ENCODE measurements at places on chromosomes 4 and X.

GRCh38 chrX:111505783-111506182, 5.7 kb upstream of the SERTM2 start:
- no peak for DNase-seq

DNA sequence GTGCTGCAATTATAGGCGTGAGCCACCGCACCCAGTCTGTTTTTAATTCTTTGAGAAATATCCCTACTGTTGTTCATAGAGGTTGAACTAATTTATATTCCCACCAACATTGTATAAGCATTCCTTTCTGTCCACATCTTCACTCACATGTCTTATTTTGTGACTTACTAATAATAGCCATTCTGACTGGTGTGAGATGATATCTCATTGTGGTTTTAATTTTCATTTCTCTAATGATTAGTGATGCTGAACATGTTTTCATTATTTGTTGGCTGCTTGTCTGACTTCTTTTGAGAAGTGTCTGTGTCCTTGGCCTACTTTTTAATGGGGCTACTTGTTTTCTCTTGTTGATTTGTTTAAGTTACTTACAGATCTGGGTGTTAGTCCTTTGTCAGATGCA, 310.9 kb upstream of the MAOA start:
- DNase-seq, result no peak

- no peak for DNase-seq
Measured at GRCh38 chr4:15891312-15891711, 47.2 kb downstream of the FGFBP1 start.

DNA sequence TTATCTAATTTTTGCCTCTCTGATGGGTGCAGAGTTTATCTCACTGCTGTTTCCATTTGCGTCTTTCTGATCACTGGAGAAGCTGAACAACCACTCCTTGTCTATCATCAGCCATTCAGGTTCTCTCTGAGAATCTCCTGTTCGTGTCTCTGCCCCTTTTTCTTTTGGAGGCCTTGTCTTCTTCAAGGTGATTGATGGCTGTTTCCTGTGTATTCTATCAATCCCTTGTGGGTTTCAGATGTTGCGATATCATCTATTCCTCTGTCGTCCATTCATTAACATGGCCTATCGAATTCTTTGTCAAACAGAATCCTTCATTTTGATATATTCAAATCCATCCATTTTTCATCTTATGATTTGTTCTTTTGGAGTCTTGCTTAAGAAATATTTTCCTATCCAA, 100.3 kb downstream of the FAM53A start:
- DNase-seq, result no peak

GRCh38 chr4:56757261-56757746, 64.2 kb downstream of the SPINK2 start:
- DNase-seq, result no peak

DNA sequence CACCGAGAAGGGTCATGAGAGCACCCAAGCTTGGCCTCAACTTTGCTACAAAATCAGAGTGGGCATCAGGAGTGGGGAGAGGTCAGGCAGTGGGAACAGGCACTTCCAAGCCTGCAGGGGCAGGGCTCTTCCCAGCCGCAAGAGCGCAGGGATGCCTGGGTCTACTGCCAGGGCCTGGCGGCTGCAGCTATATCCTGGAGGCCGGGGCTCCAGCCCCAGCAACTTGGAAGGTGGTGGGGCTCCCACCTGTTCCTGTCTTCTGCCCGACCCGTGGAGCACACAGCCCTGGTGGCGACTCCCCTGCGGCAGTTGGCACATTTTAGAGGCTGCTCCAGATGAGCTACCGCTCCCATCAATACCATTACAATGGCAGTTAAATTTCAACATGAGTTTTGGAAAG, 607.0 kb downstream of the TRAM1L1 start:
- no peak for DNase-seq

DNA sequence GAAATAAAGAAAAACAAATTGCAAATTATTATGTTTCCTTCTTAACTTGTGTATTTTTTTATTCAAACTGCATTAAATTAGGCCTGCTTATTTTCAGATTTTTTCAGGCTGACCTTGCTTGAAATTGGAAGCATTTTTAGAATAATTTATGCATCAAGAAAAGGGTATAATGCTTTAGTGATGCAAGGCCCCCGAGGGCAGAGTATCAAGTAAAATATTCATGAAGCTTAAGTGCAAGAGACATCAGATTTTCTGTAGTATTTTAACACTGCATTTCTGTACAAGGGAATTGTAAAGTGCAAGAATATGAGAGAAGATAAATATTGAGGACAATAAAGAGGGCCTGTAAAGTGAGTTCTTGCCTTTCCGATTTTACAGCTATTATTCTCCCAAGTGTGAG, 485.8 kb upstream of the ATOH1 start:
- DNase-seq, result no peak

GRCh38 chr4:170849969-170850368, 760.2 kb upstream of the AADAT start:
- no peak for DNase-seq

DNA sequence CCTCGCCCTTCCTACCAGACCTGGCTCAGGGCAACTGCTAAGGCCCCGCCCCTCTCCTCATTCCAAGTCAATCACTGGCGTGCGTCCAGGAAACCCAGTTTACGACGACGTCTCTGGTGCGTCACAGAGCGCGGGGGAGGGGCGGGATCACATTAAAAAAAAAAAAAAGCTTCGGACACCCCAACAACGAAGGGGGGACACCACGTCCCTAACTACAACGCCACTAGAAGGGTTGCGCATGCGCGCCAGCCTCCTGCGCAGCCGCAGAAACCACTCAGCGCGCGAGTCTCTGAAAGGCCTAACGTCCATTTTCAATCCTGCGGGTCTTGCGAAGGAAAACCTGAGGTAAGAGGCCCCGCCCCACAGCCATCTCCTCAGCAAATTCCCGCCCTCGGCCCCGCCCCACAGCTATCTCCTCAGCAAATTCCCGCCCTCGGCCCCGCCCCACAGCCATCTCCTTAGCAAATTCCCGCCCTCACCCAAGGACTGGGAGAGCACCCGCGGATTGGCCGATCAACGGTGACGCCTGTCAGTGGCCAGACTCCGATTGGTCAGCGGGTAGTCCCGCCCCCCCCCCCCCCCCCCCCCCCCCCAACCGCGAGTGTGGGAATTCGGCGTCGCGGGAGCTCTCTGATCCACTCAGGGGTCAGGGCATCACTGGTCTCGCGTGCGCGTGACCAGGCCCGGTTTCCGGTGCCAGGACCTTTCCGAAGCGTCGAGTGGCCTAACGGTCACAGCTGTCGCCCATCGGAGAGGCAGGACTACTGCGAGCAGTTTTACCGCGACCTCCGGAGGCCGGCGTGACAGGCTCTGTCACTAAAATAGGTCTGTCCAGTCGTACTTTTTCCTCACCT, at the start of gene SCML1:
Gene SCML1 (plus strand): TSS at position 638 of the 854 bp plus-strand sequence. CDS start 6,694 bp downstream, outside the sequence.
- peak; percentile 96 for DNase-seq

GRCh38 chr4:153794006-153794405, 5.1 kb upstream of the SFRP2 start:
- DNase-seq, result no peak

GRCh38 chr4:41814565-41814964, 66.0 kb upstream of the PHOX2B start:
- peak; percentile 66 for DNase-seq

- DNase-seq, result no peak
Measured at GRCh38 chr4:108010167-108010566, 20.5 kb downstream of the HADH start.

DNA sequence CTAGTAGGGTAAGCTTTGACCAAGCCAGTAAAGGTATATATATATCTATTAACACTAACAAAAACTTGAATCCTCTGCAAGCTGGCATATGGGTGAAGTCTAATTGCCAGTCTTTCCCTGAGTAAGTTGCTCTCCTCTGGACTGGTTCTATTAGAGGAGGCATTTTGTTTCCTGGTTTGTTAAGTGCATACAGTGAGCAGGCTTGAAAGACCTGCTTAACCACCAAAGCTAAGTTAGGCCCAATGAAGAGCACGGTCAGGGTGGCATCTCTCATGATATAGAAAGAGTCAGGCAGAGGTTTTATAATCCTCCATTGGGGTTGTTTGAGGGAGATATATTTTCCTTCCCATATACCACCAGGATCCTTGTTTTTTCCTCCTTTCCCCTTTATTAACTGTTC, 9.6 kb upstream of the AREG start:
- DNase-seq, result no peak

- no peak for DNase-seq
Measured at GRCh38 chr4:87224141-87224923, 3.9 kb upstream of the KLHL8 start.

GRCh38 chr4:125688841-125689240, 374.1 kb downstream of the FAT4 start:
- DNase-seq, result no peak

GRCh38 chr4:7145291-7145934, 46.9 kb upstream of the SORCS2 start:
- DNase-seq, result no peak

- no peak for DNase-seq
Measured at GRCh38 chrX:10602646-10603045, 17.7 kb downstream of the MID1 start.

GRCh38 chr4:147480891-147481576, at the start of gene EDNRA:
EDNRA (plus strand) TSS chr4:147481097; CDS start chr4:147485682, 4,585 bp downstream.
- peak; percentile 43 for DNase-seq

DNA sequence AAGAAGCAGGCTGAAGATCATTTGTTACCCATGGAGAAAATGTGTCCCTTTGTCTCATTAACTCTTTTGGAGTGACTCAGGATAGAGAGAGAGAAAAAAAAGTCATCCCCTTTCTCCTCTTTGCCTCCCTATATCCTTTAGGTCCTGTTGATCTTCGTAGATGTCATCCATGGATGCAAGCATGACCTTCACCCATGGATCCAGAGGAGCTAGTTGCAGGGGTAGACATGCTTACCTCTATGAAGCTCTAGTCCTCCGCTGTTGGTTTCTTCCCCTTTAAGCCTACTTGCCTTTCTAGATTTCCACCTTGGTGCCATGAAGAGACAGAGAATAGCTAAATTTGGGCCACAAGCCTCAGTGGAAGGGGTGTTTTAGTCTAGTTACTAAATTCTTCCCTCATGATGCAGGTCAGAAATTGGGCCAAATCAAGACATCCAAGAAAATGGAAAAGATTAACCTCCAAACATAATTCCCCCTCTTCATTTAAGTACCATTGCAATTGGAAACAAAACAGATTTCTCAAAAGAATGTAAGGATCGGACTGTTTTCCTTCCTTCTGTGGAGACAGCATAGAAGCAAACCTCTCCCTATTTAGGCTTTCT, 178.4 kb downstream of the TECRL start:
- no peak for DNase-seq

- DNase-seq, result no peak
Measured at GRCh38 chr4:106690487-106690886, 321.9 kb upstream of the GIMD1 start.

DNA sequence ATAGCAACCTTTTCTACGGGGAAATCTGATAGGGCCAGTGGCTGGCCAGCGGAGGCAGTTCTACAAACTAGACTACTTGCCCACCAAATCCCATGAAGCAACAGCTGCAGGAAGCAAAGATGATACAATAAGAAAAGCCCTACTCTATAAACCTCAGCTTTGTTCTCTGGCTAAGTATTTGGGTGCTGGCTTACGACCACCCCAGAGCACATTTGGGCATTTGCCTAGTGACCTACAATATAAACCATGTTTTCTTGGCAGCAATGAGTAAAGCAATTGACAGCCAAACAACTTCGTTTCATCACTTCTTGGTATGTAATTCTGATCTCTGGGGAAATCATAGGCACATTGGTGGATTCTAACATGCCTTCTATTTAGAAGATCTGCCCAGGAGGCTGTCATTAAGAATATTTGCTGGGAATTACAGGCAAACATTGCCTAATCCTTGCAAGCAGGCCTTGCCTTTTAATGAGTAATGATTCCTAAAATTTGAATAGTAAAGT, 7.5 kb upstream of the LHFPL1 start:
- no peak for DNase-seq

GRCh38 chr4:182201871-182202270, 41.3 kb upstream of the TENM3 start:
- no peak for DNase-seq

- DNase-seq, result no peak
Measured at GRCh38 chr4:26466578-26467270, 23.6 kb downstream of the CCKAR start.

DNA sequence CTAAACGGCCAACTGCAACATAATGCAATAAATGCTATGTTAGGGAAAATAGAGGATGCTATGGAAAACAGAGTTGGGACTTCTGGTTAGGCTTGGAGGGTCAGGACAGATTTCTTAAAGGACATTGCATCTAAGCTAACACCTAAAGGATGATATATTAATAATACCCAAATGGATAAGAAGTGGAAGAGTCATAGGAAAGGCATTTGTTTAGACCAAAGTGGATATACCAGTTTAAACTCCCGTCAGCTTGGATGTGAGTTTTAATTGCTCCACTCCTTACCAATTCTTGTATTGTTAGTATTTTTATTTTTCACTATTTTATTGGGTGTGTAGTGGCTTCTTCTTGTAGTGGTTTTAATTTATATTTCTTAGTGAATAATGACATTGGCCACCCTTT, 93.9 kb downstream of the PTPN13 start:
- no peak for DNase-seq

DNA sequence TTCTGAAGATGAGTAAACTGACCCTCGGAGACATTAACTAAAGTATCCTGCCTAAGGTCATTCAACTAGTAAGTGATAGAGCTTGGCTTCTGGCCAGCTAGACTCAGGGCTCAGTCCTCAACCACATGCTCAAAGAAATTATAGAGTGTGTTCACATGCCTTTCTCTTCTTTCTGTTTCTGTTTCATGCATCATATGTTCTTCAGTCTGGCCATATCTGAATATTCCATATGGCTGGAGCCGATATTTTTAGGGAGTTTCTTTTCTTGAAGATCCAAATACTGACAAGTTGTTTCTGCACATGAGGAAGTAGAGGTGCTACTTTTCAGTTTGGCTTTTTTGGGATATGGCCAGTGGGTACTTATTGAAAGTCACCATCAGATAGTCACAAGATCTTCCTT, 44.9 kb downstream of the MMRN1 start:
- DNase-seq, result no peak

DNA sequence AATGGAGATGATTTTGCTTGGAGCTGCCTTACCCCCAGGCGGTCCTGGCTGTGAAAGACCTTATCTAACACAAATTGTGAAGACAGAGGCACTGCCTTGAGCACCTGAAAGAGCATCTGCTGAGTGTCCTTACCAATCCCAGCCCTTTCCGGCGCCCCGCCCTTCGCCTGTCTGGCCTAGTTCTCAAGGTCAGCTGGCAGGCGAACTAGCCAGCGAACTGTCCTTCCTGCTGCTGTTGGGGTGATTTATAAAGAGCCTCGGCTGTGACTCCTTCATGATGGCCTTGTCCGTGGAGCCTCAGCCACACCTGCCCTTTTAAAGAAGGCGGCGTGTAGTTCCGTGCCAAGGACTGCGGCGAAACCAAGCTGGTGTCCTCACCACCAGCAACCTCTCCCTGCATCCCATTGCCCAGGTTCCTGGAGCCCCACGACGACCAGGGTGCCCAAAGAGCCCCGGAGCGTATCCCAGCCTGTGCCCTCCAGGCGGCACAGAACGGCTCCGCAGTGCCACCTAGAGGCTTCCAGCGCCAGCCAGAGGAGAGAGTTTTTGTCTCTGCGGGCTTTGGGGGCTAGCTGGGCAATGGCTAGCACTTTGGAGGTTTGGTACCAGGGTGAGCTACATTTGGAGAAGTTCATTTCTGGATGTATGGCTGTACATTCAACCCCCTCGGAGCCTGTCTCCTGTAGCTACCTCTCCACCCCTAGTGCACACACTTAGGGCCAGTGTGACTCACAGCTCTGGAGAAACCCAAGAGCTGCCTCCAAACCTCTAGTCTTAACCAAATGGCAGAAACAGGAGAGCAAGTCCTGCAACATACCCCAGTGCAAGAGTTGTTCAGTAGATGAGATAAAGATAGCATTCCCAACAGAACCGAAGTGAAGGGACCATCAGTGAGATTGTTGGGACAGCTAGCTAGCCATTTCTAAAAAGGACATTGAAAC, 36.8 kb upstream of the VMA21 start:
- peak; percentile 64 for DNase-seq

GRCh38 chr4:5730436-5730835, 19.4 kb downstream of the EVC start:
- no peak for DNase-seq

Measured in H9 (cell line).